ENCODE measurements at places on chromosomes 5 and 9.
A peak's percentile ranks its signal among the peaks of the same experiment; 100 is the strongest.

DNA sequence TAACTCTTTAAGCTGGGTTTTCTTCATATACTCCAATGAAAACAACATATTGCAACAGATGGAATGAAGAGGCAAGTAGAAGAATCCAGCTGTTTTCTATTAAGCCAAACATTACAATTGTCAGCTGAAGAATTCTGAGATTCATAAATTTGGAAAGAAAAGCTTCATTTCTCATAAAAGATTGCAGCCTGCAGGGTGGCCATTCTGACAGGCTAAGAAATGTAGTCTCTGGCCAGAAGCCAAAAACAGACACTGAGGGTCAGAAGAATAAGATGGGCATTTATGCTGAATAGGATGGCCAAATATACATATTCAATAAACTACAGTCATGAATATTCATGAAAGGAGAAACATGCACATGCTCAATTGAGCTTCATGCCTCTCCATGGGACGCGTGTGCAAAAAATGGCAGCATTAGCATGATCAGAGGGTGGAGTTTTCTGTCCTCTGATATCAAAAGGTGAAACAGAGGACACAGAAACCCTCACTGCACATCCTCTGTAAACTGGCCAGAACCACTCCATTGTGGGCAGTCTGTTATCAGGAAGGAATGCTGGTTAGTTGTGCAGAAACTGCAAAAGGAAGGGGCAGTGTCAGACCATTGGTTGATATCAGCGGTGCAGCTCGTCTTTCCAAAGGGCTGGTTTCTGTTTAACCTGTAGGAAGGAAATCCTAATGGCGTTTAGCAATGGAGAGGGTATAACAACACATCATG lies 50.2 kb downstream of the FXN start:
- no peak for DNase-seq

- DNase-seq: peak; percentile 18
These were observed 1548.6 kb downstream of the EFNA5 start for GRCh38 chr5:106121972-106122605.

DNA sequence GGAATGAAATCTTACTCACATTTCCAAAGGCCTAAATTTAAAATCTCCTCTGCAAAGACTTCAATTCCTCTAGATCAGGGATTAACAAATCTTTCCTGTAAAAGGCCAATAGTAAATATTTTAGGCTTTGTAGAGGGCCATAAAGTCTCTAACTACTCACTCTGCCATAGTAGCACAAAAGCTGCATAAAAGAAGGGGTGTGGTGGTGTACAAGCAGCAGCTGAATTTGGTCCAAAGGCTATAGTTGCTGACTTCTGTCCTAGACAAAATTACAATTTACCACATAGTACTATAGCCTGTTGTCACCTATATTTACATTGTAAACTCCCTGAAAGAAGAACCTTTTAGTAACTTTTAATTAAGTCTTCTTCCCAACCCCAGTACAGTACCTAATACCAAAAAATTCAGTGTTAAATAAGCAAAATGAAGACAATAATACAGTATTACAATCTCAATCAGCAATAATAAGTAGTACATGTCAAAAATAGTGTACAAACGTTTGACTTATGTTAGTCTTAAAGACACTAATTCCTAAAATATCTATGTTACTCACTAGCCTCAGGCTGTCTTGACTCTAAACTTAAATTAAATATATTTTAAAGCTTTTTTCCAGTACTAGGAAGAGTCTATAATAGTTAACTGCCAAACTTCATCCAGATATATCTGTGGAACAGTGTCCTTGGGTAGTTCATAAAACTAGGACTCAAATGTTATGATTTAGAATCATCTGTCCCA lies 6.9 kb downstream of the CETN3 start:
- no peak for DNase-seq

DNA sequence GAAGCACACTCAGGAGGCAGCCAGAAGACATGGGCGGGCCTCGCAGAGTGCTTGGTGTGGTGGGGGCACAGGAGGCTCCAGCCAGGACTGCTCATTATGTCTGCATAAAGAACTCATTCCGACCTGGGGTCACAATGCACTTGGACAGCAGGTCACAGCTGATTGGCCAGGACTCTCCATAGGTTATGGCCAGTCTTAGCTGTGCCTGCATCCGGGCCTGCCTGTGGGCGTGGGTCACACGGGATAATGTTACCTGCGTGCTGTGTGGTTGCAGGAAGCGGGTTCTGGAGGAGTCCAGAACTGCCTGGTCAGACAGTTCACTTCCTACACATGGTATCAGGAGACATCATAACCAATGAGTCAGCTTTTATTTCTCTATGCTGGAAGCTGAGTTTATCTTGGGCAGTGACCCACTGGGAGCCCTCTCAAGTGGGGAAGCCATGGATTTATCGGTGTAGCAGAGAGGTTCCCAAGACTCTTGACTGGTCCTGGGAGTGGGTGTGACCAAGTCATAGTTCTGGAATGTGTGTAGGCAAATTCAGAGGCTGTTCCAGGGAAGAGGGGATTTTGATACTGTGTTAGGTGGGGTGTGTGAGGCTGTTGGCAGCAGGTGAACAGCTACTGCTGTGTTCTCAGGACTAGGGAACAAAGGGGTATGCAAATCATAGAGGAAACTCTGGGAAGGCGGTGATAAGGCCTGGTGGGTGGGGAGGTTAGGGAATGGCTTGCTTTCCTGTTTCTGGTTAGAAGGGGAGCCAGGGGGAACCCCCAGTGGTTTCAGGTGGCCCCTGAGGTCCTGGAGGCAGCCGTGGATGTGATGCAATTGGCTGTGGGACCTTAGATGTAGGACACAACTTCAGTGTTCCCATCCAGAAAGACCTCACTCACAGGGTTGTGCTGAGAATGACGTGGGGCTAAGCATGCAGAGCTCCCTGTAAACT lies 51.3 kb downstream of the ARHGEF37 start:
- DNase-seq: no peak

- DNase-seq: no peak
These were observed 189.3 kb downstream of the AOPEP start for GRCh38 chr9:94915476-94916450.
